A549 treated with ZK216348 at 1 μM for 4 hours (cell line): ENCODE measurements at places on chromosomes 6 and 20. TPM values are rescaled to one million over a fixed set of nuclear protein-coding genes. Genes with fewer than 3 reads are reported as not detected.

EBF4 gene
- total RNA-seq: 2.3 to 2.7 TPM (median 2.4 TPM) in 5 replicates

PRICKLE4 gene
- total RNA-seq: 0.70 to 1.6 TPM (median 1.1 TPM) in 4 of 5 replicates, not detected in the other

GGTLC1 gene
- not detected in 5 replicates for total RNA-seq

FAXC gene
- total RNA-seq: 5.4 to 11.8 TPM (median 7.2 TPM) in 5 replicates
